ENCODE measurements at places on chromosomes 13 and 19.

DNA sequence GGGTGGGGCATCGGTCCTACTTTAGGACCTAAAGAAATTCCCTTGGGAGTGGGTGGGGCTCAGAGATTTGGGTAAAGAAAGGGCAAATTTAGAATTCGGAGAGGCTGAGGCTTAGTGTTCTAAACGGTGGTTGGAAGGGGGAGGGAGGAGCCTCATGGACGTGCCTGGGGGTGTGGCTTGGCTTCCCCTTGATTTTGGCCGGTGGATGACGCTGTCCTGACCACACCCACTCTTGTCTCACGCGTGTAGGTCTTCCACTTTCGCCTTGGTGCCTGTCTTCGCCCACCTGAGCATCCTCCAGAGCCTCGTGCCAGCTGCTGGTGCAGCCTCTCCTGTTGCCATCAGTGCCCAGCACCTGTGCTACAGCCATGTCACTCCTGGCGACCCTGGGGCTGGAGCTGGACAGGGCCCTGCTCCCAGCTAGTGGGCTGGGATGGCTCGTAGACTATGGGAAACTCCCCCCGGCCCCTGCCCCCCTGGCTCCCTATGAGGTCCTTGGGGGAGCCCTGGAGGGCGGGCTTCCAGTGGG is 1.2 kb upstream of the NUP62 start:
- DNase-seq: no peak

DNA sequence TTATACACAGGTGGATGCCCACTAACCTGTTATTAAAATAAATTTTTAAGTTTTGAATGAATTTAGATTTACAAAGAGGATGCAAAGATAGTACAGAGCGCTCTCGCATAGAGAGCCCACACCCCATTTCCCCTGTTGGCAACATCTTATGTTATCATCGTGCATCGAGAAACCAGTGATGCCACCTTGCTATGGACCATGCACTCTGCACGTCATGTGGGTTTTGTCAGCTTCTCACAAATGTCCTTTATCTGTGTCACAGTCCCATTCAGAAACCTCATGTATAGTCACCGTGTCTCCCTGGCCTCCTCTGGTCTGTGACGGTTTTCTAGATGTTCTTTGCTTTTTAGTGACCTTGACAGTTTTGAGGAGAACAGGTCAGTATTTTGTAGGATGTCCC is 60.0 kb downstream of the ING1 start:
- DNase-seq: no peak

GRCh38 chr13:77300176-77301037 is 26.5 kb downstream of the MYCBP2 start:
- peak; percentile 58 for DNase-seq

DNA sequence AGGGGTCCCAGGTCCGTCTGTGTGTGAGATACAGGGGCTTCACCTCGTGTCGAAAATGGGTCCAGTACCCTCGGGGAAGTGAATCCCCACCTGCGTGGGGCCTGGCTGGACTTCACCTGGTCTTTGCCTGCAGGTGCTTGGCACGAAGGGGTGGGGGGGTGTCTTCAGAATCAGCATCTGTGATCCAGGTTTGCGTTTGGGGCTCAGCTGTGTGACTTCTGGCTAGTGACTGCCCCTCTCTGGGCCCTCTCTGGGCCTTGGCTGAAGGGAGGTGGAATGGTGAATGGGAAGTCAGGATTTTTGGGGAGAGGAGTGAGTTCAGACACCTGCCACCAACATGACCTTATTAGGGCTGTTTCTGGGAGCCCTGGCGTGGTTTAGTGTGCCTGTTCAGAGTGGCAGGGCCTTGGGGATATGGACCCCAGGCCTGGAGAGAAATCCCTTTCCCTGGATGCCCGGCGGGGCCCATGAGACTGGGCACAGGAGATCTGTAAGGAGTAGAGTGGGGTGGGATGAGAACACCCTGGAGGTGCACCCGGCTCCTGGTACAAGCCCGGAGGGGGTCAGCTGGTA is 2.7 kb downstream of the CELF5 start:
- no peak for DNase-seq

GRCh38 chr19:51816711-51817110 is 21.8 kb downstream of the FPR3 start:
- DNase-seq: no peak

GRCh38 chr19:19539698-19540063 is 1.6 kb downstream of the CILP2 start:
- DNase-seq: no peak

DNA sequence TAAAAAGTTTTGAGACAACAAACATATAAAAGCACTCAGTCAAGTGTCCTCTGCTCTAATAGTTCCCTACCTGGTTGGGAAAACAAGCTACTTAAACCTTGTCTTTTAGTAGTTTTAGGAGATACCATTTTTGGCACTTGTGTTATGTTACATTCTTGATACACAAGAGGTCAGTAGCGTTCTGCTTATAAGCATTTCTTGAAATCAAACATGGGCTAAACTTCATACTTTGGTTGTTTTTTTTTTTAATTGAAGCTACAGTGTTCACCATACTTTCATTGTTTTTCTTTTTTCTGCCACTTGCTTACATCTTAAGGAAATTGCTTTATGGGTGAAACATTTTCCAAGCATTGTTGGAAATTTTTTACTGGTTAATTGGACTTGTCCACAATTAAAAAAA is 12.9 kb downstream of the NHLRC3 start:
- peak; percentile 89 for DNase-seq

- DNase-seq: no peak
These were observed 249.4 kb downstream of the KCTD12 start for GRCh38 chr13:76636829-76637228.

- DNase-seq: no peak
These were observed 134.1 kb downstream of the URI1 start for GRCh38 chr19:30076101-30076551.

DNA sequence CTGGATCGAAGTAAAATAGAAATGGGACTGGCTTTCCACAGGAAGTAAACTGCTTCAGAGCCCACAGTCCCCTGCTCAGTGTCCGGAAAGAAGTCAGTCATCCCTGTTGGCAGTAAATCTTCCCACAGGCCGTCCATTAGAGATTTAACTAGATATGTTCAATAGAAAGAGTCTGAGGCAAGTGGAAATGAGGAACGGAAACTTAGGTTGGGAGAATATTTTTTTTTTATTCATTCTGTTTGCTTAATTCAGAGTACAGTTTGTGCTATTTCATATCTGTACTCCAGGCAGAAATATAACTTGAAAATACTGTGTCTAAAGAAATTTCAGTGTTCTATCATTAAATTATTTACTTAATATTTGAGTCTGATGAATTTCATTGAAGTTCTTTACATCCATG is 22.7 kb downstream of the SLC25A15 start:
- no peak for DNase-seq

DNA sequence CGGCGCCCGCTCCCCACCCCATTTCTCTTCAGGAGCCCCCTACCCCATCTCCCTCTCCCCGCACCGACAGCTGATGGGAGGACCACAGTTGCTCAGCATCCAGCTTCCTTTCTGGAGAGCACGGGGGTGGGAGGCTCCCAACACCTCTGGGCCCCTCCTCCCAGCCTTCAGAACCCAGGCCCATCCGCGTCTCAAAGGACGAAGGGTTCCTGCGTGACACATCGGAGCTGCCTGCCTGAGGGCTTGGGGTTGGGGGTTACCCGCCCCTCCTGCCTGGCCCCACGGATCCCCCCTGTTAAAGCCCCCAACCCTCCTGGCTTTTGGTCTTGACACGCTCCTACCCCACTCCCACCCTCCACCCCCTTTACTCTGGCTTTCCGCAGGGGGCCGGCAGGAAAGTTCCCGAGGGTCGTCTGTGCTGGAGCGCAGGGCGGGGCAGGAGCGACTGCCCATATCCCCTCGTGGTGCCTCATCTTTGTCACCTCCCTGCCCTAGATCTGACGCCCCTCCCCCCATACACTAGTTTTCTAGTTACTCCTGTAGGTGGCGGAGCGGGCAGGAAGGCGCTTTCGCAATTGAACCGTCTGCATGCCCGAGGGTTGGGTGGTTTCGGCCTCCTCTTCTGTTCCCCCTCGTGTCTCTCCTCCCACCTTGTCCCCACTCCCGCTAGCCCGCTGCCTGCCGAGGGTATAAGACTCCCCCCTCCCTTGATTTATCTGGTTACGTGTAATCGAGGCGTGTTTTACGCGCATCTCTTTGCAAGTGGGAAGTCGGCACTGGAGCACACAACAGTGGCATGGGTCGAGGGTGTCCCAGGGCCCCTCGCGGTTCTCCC is 924 bp downstream of the TRAPPC5 start:
- DNase-seq: peak; percentile 63

- no peak for DNase-seq
These were observed 4.8 kb downstream of the ABCC4 start for GRCh38 chr13:95296326-95296925.

- no peak for DNase-seq
These were observed 12.7 kb downstream of the PRAM1 start for GRCh38 chr19:8489561-8490394.

DNA sequence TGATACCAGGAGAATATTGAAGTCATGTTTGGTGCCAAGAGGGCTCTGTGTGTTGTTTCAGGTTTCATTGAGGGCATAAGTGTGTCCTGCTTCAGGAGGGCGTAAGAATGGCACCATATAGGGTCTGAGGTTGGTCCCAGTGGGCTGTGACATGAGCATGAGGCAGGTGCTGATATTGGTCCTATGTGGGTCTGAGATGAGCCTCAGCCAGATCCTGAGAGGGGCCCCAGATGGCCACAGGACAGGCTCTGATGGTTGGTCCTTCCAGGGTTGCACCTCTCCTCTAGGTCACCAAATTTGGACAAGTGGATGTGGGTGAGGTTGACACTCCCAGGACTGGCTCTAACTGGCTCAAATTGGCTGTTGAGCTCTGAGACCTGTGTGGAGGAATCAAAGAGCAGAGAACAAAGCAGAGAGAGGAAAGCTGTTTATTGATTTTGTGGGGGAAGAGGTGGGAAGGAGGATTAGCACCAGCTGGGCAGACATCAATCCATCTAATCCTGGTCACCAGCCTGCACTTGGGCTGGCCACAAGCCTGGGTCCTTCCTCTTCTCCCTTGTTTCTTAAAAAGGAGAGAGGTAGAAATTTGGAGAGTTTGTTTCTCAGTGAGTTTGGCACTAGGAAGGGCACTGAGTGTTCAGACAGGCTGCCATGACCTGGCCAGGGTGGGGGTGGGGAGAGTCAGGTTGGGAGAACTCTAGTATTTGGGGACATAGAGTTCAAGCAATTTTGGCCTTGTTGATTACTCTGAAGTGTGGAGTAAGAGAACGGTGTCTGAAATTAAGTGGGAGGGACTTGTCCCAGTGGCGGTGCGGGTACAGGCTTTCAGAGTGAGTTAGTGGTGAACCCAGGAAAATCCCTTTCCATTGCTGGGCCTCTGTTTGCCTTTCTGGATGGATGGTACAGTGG is 38.7 kb downstream of the CYP2B6 start:
- no peak for DNase-seq

GRCh38 chr13:25319771-25320170 is 18.3 kb downstream of the NUP58 start:
- no peak for DNase-seq

- no peak for DNase-seq
These were observed 153.8 kb upstream of the UBL3 start for GRCh38 chr13:30004204-30004603.

- no peak for DNase-seq
These were observed 154.9 kb upstream of the TRPC4 start for GRCh38 chr13:38024431-38024830.

- no peak for DNase-seq
These were observed 113.4 kb downstream of the TSHZ3 start for GRCh38 chr19:31235806-31236205.

DNA sequence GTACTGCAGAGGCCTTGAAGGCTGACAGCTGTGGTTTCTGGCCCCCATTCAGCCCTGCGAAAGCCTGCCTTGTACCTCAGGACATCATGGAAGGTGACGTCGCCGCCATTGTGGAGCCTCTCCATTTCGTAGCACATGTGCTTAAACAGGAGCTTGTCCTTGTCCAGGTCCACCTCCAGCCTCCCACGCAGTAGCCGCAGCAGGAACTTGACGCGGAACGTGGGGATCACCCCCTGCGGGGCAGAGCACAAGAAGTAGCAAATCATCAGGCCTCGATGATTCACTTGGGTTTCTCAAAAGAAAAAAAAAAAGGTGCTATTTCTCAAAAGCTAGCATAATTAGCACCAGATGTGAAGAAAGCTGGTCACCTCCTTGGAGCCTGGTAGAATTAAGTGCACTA is 351.0 kb downstream of the NALCN start:
- no peak for DNase-seq

DNA sequence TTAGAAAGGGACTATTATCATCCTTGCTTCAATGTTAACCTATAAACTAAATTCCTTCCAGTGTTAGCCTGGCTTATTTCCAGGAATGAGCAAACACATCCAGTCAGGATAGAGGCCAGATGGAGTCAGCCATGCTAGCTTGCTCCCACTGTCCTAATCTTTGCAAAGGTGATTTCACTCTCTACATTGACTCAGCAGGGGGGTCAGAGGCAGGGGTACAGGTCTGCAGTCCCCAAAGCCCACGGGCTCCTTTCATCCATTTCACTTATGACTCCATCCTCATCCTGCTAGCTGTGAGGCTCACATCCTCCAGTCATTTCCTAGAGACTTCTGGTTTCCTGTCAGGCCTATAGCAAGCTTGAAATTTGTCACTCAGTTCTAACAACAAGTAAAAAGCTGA is 63.4 kb upstream of the CEACAM8 start:
- DNase-seq: no peak

GRCh38 chr13:72109863-72110262 is 242.9 kb upstream of the DACH1 start:
- no peak for DNase-seq

DNA sequence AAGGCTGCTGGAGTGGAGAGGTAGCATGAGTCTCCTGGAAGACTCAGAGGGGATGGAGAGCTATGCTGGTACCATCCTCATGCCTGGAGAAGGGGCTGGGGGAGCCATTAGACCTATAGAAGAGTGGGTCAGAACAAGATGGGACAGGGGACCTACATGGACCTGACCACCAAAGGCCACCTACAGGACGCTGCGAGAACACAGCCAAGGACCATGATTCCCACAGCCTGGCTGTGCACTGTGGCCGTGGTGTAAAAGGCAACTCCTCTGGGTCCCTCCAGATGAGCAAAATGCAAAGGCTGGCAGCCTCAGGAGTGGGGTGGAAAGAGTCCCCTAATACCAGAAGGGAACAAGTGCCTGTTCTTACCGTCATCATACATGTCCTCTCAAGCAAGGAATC is 216.2 kb downstream of the SLC7A1 start:
- DNase-seq: no peak

DNA sequence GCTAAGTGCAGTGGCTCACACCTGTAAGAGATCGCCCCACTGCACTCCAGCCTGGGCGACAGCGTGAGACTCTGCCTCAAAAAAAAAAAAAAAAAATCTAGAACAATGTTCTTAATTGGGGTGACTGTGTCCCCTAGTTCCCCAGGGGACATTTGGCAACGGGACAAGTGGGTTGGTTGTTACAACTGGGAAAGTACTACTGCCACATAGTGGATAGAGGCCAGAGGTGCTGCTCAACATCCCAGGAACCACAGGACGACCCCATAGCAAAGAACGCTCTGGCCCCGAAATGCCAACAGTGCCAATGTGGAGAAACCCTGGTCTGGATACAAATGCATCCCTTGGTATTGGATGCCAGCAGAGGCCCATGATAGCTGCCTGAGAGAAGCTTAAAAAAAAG is 11.8 kb downstream of the NLRP12 start:
- no peak for DNase-seq

GRCh38 chr19:41377977-41378709 is 1.8 kb downstream of the TMEM91 start:
- DNase-seq: no peak
